Fibroblast of lung (primary cell): ENCODE measurements at places on chromosomes 11 and 22. TPM values are rescaled to one million over a fixed set of nuclear protein-coding genes. Genes with fewer than 3 reads are reported as not detected.

DNA sequence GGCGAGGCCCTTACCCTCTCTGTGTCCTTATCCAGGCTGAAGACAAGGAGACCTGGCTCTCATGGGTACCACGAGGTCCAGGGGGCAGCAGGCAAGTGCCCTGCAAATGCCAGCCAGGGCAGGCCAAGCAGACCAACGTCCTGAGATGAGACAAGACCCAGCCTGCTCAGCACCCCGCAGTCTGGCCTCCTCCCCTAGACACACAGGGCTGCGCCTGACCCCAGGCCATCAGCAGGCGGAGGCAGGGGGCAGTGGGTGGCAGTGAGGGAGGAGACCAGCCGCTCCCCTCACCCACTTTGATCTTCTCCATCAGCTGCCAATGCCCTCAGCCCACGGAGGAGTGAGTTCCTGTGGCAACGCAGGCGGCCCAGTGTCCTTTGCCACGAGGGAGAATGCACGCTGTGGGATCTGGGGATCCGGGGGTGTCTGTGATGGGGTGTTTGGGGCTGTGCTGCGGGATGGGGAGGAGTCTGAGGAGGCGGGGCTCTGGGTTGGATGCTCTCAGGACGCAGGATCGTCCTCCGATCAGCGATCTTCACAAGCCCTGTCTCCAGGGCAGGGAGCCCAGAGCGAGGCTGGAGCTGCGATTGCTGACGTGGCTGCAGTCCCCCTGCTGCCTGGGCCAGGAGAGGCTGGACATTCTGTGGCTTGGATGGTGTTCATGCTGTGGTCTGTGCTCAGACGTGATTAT is 30.5 kb upstream of the PPARA start:
- DNase-seq: peak; percentile 85

GRCh38 chr22:37563153-37564081 is 3.1 kb downstream of the CDC42EP1 start:
- peak; percentile 91 for DNase-seq

DNA sequence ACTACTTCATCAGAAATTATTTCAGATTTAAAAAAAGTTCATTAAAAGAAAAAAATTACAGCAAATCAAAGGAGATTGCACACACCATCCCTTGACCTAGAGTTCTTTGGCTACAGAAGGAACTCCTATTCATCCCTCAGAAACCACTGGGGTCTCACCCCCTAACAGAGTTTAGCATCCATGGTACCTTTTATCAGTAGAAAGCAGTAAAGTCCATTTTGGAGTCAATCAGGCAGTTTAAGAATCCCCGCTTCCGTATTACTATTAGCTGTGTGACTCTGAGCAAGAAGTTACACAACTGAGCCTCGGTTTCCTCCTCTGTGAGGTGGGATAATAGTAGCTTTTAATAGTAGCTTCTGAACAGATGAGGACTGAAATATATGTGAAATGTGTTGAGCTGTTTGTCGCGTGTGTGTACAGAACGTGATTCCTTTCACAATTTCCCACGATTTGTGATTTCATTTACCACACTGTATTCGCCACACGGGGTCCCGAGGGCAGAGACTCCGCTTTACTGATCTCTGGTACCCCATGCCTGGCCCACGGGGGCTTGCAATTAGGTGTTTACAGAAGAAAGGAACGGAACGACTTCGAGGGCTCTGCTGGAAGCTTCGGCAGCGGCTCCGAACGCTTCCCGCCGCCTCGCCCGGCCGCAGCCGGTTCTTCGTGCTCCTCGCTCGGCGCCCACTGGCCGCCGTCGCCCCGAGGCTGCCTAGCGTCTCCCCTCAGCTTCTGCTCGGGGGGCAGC is 72.5 kb upstream of the ZBED5 start:
- peak; percentile 40 for DNase-seq

- DNase-seq: no peak
Measured at GRCh38 chr22:45914309-45914708, 62.7 kb downstream of the WNT7B start.

- DNase-seq: peak; percentile 93
Measured at GRCh38 chr11:45982656-45983470, 60.4 kb downstream of the LARGE2 start.

DNA sequence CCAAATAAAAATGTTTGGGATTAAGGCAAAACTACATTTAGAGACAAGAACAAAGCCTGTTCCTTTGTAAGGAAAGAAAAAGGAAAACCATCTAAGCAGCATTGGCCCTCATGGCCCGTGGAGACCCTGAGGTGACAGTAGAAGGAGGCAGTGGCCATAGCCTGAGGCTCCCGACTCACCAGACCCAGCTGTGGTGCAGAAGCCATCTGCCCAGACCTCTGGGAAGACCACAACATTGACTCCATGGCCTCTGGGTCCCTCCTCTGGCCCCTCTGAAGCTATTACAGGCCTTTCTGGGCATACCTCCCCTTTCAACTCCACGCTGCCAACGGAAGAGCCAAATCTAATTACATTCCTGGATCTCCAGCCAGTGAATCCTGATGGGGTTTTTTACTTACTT is 6.4 kb downstream of the PRAME start:
- no peak for DNase-seq

DNA sequence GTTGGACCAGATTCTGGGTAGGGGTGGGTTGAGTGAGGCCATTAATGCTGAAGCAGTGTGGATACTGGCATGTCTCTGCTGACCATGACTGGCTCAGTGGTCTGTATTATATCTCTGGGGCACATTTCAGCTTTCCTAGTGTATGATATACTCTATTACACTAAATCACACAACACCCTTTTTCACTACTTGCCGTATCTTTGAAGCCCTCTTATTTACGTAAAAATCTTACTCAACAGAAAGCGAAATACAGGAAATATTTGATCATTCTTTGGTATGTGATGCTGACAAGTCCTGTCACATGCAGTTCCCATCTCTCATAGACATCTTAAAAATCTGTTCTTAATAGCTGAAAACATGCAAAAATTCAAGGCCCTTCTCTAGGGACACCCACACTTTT is 40.3 kb downstream of the OR5B17 start:
- peak; percentile 15 for DNase-seq

DNA sequence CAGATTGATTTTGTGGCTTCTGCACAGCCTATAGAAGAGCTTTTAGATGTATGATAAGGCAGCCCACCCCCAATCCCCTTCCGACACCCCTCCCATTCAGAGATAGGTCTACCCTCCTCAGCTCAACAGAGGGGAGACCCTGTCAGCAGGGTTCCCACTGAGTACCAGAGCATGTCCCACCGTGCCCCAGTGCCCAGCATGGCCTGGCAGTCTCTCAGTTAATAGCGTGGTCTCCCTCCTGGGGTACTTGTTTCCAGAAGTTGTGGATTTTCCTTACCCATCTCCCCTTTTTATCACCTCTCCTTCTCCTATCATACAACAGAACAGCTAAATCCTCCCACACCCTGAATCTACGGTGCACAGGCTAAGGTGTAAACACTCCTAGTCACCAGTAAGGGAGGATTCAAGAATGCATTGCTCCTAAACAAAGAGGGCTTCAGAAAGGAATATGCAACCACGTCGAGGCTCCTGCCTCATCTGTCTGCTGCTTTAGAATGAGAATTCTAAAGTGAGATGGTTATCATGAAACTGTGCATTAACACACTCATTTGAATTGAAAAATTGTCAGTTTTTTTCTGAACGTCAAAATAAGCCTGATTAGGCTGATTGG is 6.7 kb downstream of the PLAAT2 start:
- DNase-seq: no peak

The APOA5 gene
- not detected in 2 replicates for total RNA-seq

- DNase-seq: peak; percentile 62
Measured at GRCh38 chr11:665704-666281, 28.7 kb downstream of the DRD4 start.

GRCh38 chr22:47071078-47071806 is 308.8 kb downstream of the TBC1D22A start:
- peak; percentile 51 for DNase-seq

The KCNK4 gene
- total RNA-seq: under 0.01 TPM in 1 of 2 replicates, not detected in the other

The APOL5 gene
- not detected in 2 replicates for total RNA-seq

DNA sequence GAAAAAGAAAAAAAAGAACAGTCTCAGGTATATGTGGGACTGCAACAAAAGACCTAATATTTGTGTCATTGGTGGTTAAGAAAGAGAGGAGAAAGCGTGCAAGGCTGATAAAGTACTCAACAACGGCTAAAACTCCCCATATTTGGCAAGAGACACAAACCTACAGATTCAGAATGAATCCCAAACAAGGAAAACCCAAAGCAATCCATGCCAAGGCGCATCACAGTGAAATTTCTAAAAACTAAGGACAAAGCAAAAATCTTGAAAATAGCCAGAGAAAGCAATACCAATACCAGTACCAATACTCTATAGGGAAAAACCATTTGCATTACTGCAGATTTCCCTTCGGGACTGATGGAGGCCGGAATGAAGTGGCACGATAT is 32.4 kb upstream of the SEPTIN5 start:
- DNase-seq: no peak

The KLHDC7B gene
- total RNA-seq: 0.17 and 0.51 TPM in 2 replicates

DNA sequence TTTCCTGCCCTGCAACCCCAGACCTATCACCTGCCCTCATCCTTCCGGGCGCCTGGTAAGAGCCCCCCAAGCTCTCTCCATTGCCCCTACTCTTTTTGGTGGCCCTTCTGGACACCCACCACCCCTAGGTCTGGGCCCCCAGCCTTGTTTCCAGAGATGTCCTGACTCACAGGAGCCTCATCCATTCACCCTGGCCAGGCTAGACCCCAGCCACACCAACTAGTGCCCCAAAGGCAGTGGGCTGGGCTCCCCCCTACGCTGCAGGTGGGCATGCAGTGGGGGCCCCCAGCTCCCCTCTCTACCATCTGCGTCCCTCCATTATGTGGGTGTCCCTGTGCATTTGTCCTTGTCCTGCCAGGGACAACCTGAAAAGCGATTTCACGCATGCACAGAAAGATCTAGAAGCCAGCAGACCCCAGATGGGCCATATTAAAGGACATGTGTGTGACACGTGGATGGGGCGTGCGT is 1.4 kb downstream of the MRGPRF start:
- DNase-seq: no peak

DNA sequence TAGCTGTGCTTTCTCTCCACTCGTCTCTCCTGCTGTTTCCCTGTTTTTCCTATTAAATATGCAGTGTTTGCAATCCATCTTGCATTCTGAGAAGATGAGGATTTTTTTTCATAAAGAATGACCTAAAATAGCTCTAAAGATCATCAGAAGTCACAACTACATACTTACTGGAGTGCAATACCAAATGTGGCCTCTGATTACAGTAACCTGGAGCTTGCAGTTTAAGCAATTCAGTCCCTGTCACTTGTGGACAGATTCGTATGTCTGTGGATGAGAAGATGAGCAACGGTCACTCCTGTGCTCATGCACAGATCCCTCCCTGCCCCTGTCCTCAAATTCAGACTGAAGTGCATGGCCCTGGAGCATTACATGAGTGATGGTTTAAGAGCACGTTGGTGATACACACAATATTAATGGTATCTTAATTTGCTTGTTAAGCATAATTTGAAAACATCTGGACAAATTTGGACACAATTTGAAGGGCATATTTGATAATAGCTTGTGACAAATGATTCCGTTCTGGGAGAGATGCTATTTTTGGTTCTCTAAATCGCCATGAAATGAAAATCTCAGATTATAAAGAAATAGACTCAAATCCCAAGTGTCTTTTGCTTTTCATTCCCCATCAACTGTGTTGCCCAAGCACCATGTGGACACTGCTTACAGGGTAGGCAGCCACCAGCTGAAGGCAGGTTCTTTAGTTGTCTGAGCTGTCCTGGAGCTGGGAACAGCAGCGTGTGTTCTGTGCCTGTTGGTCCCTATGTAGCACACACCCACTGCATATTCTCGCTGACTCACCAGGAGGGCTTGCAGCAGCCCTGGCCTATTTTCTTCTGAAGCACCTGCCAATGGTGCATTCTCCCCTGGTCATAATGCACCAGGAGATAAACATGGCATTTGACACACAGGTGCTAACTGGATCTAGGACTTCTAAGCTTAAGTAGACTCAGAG is 32.6 kb upstream of the PRAME start:
- peak; percentile 2 for DNase-seq

GRCh38 chr11:132605825-132606570 is 926.3 kb downstream of the OPCML start:
- no peak for DNase-seq

- no peak for DNase-seq
Measured at GRCh38 chr11:110098645-110099044, 5.5 kb downstream of the ZC3H12C start.

- DNase-seq: peak; percentile 27
Measured at GRCh38 chr22:25775531-25775930, 33.5 kb downstream of the MYO18B start.

GRCh38 chr22:41564563-41564962 is 3.8 kb downstream of the CSDC2 start:
- DNase-seq: no peak
